ENCODE measurements at places on chromosomes 3 and 15.

- DNase-seq: no peak
Measured at GRCh38 chr15:76342058-76342381, 5.4 kb downstream of the ISL2 start.

DNA sequence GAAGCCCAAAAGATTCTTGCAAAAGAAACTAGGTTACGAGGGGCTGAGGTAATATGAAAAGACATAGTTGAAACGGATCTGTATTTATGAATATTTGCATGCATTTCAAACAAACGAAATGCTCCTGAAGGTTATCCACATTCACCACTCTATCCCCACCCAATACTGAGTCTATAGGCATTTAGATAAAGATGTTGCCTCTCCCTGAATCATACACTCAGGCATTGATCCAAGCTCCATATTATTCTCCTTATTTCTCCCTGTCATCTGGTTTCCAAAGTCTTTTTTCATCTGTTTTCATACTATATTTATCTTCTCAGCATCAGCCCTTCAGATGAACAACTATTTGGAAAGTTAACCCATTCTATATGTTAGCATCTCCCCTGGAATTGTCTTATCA, 492.5 kb upstream of the TGFBR2 start:
- no peak for DNase-seq

- DNase-seq: no peak
Measured at GRCh38 chr3:173510565-173510964, 113.0 kb downstream of the NLGN1 start.

DNA sequence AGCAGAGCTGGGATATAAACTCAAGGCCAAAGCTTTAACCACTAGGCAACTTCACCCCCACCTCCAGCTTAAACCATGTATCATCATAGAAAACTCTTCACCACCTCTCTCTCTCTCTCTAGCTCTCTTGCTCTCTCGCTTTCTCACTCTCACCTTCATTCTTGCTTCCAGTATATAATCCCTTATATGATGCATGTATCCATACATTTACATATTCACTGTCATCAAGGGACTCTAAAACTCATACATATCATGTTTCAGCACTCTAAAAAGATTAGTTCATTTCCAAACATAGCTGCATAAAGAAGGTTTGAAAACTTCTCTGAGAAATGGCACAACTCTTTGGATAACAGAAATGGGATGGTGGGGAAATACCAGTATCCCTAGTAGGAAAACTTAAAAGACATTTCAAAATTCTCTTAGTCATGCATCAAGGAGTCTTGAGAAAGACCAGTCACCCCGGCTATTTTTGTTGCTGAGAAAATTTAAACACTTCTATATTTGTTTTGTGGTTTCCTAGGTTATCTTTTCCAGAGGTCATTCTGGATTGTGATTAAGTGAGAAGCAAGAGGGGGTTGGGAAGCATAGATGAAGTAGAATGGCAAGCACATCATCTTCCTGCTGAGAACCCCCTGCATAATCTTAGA, 447.8 kb upstream of the THBS1 start:
- no peak for DNase-seq

DNA sequence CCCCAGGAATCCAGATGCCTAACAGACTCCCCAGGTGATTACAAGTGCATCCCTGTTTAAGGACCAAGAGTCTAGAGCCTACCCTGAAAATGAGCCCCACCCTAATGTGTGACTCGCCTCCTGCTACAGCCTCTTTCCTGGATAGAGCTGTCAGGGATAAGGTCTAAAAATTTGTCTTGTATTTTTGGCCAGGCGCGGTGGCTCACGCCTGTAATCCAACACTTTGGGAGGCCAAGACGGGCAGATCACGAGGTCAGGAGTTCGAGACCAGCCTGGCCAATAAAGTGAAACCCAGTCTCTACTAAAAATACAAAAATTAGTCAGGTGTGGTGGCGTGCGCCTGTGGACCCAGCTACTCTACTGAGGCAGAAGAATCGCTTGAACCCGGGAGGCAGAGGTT, 11.2 kb downstream of the TMC3 start:
- DNase-seq: no peak

GRCh38 chr15:46872981-46873330, 844.3 kb upstream of the SEMA6D start:
- DNase-seq: no peak

GRCh38 chr3:966341-966740, 126.5 kb upstream of the CNTN6 start:
- DNase-seq: no peak

GRCh38 chr15:51912528-51912927, 59.0 kb downstream of the LEO1 start:
- DNase-seq: no peak

DNA sequence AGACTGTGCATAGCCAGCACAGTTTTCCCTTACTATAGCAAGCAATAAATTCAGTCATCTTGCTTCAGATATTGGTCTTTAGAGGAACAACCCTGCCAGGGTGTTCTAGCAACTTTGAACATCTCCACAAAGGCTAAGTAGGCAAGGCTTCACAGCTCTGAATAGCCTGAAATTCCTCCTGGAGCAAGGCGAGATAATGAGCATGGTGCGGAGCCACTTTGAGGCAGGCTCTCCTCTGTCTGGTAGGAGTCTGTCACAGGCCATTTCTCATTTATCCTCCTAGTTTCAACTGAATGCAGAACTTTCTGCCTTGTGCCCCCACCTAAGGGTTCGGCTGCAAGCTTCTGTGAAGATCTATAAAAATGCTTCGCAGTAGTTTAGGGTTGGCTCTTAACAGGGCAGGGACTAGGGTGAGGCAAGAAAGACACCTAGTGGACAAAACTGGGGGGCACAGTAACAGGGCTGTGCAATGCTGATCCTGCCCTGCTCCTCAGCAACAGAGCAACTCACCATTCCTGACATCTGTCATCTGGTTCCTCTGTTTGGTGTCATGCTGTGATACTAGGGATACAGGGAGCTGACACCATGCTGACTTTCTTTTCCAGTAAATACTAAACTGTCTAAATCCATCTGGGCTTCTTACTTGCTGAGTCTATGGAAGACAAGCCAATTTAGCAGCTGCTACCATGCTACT, 16.6 kb upstream of the EHHADH start:
- DNase-seq: no peak

GRCh38 chr3:151837057-151837456, 23.1 kb downstream of the AADAC start:
- no peak for DNase-seq

GRCh38 chr15:49439678-49440395, 16.8 kb downstream of the FGF7 start:
- DNase-seq: no peak

DNA sequence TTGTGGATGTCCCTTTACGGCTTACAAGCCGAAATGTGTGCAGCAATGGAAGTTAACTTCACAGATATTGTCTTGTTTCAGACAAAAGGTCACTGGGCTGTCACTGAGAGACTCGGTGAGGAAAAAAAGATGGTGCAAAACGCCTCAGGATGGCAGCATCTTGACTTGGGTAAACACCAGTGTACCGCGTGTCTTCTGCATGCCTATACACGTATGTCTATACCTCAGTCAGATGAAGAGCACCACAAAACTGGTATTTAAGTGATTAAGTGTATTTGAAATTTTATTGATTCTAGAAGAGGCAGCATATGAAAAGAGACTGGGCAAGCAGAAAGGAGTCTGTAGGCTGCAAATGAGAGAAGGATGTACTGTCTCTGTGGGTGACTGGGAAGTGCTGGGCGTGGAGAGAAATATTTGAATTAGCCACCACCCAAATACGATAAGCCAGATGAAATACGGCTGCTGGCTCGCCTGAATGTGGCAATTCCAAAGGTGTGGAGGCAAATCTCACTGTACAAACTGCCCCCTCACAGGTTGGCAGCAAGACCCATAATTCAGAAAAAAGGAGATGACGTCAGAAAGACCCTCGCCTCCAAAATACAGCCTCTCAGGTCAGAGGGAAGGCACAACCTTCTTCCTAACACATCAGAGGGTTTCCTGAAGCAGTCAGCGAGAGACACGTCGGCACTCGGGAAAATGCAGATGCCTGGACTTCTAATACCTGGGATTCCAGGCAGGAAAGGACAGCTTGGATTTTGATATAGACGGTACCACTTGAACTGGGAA, 53.4 kb upstream of the NEO1 start:
- no peak for DNase-seq

DNA sequence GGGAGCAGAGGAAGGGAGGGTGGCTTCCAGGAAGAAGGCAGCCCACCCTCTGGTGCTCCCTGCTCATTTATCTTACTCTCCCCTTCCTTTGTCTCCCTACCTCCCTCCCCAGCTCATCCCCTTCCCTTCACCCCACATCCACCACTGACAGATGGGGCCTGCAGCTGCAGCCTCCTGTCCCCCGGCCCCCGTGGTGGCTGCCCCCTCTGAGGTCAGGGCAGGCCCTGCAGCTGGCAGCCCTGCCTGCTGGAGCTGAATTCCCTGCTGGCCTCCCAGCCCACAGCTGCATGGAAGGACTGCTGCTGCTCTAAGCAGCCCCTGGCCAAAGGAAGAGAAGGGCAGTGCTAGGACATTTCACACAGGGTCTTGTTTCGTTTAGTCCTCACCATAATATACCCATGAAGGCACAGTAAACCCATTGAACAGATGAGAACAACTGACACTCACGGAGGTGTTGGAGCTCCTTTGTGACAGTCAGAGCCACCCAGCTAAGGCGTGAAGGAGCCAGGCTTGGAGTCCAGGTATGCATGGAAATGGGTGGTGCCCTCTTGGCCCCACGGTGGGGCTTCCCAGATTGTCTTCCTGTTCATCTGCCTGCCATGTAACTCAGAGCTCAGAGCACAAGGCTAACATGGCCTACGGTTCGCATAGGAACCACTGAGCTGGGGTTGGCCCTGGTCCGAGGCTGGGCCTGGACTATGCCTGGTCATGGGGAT, 121.7 kb upstream of the PRR20G start:
- no peak for DNase-seq

- DNase-seq: no peak
Measured at GRCh38 chr3:195282961-195283360, 12.0 kb upstream of the XXYLT1 start.

DNA sequence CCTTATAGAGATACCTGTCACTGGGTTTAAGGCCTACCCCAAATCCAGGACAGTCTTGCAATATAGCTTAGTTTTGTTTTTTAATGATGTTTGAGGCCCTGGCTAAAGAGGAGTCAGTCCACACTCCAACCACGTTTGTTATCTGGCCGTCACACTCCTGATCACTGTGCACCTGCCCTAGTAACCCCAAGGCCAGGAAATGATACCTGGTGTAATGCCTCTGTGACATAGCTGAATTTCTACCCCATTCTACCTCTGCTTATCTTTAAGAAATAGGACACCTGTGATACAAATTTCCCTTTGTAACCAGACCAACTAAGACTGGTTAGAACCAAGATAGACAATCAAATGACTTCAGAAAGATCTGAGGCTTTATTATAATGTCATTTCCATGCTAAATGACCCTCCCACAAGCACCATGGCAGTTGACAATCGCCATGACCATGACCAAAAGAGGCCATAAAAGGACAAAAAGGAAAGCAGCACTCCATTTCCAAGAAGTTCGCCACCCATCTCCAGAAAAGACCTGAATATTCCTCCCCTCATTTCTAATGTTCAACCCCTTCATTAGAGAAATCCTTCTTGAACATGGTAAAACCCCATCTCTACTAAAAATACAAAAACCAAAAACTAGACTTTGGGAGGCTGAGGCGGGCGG, 4.8 kb upstream of the RTP3 start:
- DNase-seq: no peak

GRCh38 chr15:33395846-33396245, 85.1 kb downstream of the RYR3 start:
- DNase-seq: no peak

- no peak for DNase-seq
Measured at GRCh38 chr3:94114666-94115065, 51.8 kb downstream of the NSUN3 start.

- DNase-seq: no peak
Measured at GRCh38 chr15:81007428-81008064, 6.8 kb downstream of the TLNRD1 start.

DNA sequence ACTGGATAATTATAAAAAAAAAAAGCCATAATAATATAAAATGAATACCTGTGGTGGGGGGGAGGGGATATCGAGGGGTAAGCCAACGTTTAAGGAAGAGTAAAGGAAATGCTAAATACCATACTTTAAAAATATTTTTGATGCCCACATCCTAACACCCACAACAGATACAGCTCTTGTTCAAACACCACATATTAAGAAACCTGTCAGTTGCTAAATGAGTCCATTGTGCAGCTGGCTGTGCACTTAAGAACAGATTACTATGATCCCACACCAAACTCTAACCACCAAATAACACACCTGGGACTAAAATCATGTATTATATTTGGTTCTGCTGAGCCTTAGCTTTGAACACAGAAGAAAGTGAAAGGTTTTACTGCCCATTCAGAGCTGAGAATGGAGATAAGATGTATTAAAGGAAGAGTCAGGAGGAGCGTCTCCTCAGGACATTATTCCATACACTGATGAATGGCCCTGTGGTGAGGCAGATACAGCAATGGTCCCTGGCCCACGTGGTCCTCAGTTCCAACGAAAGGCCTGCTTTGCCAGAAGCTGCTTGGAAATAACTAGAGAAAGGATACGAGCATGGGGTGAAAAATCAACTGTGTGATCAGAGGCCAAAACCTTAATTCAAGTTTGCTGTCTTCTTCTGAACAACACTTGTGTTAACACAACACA, 515.4 kb downstream of the FOXP1 start:
- no peak for DNase-seq

- no peak for DNase-seq
Measured at GRCh38 chr15:56160966-56161365, 82.7 kb downstream of the RFX7 start.

DNA sequence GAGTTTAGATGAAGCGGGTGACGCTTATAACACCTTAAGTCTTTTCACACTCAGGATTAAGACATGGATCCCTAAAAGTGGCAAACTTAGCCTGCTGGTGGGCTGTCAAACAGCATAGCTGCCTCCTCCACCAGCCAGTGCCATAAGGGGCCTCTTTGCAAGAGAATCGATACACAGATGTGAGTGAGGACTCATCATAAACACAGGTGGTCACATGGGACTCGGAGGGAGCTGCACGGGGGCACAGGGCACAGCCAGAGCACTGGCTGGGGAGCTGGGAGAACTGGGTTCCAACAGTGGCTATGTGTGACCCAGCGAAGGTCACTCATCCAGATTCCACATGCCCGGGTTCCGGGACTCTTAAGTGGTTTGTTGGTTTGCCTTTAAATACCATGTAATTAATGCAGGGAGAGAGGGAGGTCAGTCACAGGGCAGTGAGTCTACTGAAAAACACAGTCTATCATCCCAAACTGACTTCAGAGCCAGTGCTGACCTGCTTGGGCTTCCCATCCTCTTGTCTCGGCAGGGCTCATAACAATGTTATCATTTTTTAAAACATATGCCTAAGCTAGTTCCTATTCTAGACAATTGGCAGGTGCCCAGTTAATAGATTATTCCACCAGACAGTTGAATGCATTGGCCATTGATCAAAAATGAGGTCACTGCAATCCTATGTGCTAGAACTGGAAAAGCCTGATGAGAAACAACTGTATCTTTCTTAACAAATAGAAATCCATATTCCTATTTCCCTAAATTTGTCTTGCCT, 51.8 kb downstream of the SLC12A8 start:
- DNase-seq: no peak

DNA sequence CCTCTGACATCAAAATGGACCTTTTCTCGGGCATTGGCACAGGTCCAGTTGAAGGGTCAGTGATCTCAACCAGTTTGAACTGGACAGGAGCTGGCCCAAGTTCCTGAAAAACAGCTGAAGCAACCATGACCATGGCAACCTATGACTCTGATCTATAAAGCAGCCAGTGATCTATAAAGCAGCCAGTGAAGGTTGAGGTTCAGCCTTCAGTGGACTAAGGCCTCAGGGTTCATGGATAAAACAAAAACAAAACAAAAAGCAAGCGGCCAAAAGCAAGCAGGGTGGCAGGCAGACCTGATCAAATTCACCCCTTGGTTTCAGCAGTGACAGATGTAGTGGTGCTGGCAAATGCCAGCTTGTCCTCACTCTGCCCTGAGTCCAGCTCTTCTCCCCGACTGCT, 10.0 kb upstream of the CHRNB4 start:
- no peak for DNase-seq

Data from activated T-cell treated with anti-CD3 and anti-CD28 coated beads for 4 hours (primary cell).